IMR-90 (cell line): ENCODE measurements at places on chromosomes 12 and 14. TPM values are rescaled to one million over a fixed set of nuclear protein-coding genes. Genes with fewer than 3 reads are reported as not detected.

- peak; percentile 80 for DNase-seq
These were observed 19.6 kb downstream of the ACVR1B start for GRCh38 chr12:51970904-51971646.

DNA sequence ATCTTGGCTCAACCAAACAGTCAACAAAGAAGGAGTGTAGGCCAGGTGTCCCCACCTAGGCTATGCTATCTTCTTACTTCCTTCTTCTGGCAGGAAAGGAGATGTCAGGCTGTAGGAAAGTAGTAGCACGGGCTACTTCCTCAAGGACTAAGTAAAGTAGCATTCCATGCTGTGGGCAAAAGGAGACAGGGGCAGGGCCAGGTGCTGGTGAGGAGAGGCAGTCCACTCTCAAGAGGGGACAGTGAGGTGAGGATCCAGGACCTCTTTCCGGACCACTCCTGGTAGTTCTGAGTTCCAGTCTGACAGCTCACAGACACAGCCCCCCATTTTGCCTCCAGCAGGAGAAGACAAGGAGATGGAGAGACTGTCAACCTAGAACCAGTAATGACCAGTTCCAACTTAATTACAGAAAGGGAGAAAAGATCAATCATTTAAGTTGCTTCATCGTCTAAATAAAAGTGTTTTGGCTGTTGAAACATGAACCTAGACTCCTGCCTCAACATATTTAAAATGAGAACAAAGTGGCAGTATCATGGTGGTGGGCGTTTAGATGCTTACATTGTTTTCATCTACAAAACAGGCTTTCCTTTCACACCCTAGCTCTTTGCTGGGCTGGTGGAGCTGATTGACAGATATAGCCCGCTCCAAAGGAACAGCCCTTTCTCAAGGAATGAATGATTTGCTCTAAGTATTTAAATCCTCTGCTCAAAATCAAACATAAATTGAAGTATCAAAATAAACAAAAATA is 5.1 kb upstream of the SSTR1 start:
- DNase-seq: no peak

GRCh38 chr12:9636150-9636850 is 28.6 kb upstream of the KLRB1 start:
- DNase-seq: no peak

DNA sequence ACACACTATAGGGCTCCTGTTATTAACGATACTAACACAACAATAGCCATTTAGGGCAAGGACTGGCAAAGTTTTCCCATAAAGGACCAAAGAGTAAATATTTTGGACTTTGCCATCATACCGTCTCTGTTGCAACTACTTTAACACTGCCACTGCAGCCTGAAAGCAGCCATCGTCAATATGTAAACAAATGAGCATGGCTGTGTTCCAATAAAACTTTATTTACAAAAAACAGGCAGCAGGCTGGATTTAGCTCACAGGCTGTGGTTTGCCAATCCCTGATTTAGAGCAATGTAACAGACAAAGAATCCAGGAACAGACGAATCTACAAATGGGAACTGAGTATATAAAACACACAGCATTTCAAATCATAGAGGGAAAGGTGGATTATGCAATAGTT is 84.1 kb downstream of the FRMD6 start:
- no peak for DNase-seq

DNA sequence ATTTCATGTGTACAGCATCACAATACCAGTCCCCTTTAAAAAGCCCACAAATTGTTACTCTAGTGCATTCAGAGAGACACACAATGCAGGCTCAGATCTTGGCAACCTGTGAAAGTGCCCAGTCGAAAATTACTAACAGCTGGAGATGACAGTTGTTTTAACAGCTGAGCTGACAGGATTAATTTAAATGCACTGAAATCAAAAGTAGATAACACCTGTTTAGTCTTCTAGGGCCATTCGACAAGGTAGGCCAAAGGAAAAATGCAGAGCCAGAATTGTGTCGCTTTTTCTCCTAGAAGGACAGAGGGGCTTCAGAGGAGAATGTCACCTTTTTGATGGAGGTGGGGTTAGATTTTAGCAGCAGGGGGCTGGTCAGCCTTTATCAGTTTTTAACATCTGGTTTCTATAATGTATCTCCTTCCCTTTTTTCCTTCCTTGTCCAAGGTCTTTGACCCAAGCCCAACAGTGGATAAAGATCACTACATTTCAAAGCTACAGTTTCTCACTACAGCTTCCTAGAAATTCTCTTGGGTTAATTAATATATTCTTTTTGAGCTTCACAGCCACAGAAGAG is 139.1 kb downstream of the SOX5 start:
- DNase-seq: no peak

Gene GPR65
- 0.18 and 0.28 TPM in 2 replicates for total RNA-seq

Gene POC1B
- total RNA-seq: 10.4 and 13.3 TPM in 2 replicates

Gene COL2A1
- total RNA-seq: not detected in 2 replicates
